Body of pancreas (tissue), 4 donors: ENCODE measurements at places on chromosomes 2 and 18.

DNA sequence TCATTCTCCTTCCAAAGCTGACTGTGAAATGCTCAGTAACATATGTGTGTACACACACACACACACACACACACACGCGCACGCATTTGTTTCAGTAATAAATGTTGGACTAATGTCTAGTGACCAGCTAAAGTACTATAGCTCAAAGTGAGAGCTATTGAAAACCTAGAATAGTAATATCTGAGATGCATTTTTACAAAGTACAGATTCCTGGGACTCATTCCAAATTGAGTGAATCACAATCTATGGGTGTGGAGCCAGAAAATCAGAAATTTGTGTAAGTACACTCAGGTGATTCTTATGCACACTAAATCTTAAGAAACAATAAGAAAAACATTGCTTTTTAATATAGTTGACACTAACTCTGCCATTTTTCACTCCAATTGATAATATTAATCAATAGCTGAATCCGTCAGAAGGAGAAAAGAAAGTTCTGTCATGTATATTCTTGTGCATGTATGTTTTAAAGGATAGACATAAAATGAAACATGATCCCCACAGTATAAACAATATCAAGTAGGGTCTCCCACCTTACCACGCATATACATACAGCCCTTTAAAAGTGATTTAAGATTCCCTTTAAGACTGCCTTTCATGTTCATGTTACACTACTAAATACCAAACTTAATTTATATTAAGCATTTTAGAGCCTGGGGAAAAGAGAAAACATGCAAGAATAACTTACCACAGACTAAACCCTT lies 123.5 kb downstream of the ATAD2B start:
- no peaks in the 10 kb centered on the region for H3K4me1 ChIP-seq
- no peak overlapping the region for H3K4me3 ChIP-seq
- H3K27me3 ChIP-seq: no peaks in the 10 kb centered on the region
- DNase-seq: no peak
- no peak overlapping the region for H3K27ac ChIP-seq

- peaks cover 18% of the 10 kb centered on the region for H3K4me1 ChIP-seq
- no peak overlapping the region for H3K27ac ChIP-seq
Observed at GRCh38 chr2:134314202-134314601, 60.3 kb downstream of the MGAT5 start.

- DNase-seq: no peak
- H3K27ac ChIP-seq: no peak overlapping the region
- no peaks in the 10 kb centered on the region for H3K4me1 ChIP-seq
- no peak overlapping the region for H3K4me3 ChIP-seq
- H3K36me3 ChIP-seq: no peaks in the 10 kb centered on the region
Observed at GRCh38 chr2:151959238-151959637, 131.0 kb upstream of the ARL5A start.

- H3K36me3 ChIP-seq: no peaks in the 10 kb centered on the region
- no peaks in the 10 kb centered on the region for H3K4me1 ChIP-seq
- no peak overlapping the region for H3K4me3 ChIP-seq
- DNase-seq: no peak
- H3K27me3 ChIP-seq: no peaks in the 10 kb centered on the region
- H3K27ac ChIP-seq: no peak overlapping the region
Observed at GRCh38 chr18:45106331-45106774, 425.7 kb downstream of the SETBP1 start.

- no peaks in the 10 kb centered on the region for H3K27me3 ChIP-seq
- H3K4me3 ChIP-seq: no peak overlapping the region
- no peaks in the 10 kb centered on the region for H3K36me3 ChIP-seq
Observed at GRCh38 chr18:39620551-39621168, 2055.1 kb upstream of the CELF4 start.

- H3K27ac ChIP-seq: no peak overlapping the region
- DNase-seq: no peak
- no peaks in the 10 kb centered on the region for H3K27me3 ChIP-seq
- no peaks in the 10 kb centered on the region for H3K36me3 ChIP-seq
Observed at GRCh38 chr18:75054611-75055010, 154.3 kb downstream of the PTGR3 start.

- no peaks in the 10 kb centered on the region for H3K27me3 ChIP-seq
- no peaks in the 10 kb centered on the region for H3K4me1 ChIP-seq
- peaks cover 44% of the 10 kb centered on the region for H3K36me3 ChIP-seq
Observed at GRCh38 chr2:131050896-131051295, 42.4 kb downstream of the FAM168B start.
